SK-N-SH (cell line): ENCODE measurements at places on chromosomes 1 and 21.

GRCh38 chr1:15874471-15874870 is 27.0 kb downstream of the SPEN start:
- 0 out of 2 replicates have a peak, but pooled peaks cover 8% of the 10 kb centered on the region for H3K4me1 ChIP-seq
- no peak overlapping the region for H3K27ac ChIP-seq
- DNase-seq = no peak
- no peak overlapping the region for H3K4me3 ChIP-seq

DNA sequence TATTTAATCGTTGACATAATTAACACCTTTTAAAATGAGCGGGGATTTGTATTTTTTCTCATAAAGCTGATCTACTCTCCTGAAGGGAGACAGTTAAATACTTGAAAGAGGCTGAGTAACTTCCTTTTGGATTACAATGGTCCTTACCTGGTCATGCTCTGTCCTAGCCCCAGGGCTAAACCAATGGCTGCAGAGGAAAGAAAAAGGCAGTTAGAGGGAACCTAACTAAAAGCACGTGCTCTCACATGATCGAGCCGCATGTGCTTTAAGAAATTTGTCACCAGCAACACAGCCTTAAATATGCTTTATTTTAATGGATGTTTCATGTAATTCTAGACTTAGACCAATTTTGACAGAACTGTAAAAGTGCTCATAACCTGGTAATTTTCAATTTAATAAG is 132.7 kb downstream of the GPATCH2 start:
- H3K4me1 ChIP-seq = no peaks in the 10 kb centered on the region; the same call in 1 of the 2 replicates
- no peak overlapping the region for H3K27ac ChIP-seq
- H3K4me3 ChIP-seq = no peak overlapping the region

- no peak overlapping the region for H3K27ac ChIP-seq
- DNase-seq = peak; percentile 75
- H3K36me3 ChIP-seq = peaks cover 2% of the 10 kb centered on the region; the same call in 1 of the 2 replicates
- H3K4me1 ChIP-seq = no peaks in the 10 kb centered on the region
- peak overlapping the region; percentile 20; the same call in 1 of the 2 replicates for H3K4me3 ChIP-seq
These were observed 283.4 kb downstream of the ASTN1 start for GRCh38 chr1:176880955-176881595.

DNA sequence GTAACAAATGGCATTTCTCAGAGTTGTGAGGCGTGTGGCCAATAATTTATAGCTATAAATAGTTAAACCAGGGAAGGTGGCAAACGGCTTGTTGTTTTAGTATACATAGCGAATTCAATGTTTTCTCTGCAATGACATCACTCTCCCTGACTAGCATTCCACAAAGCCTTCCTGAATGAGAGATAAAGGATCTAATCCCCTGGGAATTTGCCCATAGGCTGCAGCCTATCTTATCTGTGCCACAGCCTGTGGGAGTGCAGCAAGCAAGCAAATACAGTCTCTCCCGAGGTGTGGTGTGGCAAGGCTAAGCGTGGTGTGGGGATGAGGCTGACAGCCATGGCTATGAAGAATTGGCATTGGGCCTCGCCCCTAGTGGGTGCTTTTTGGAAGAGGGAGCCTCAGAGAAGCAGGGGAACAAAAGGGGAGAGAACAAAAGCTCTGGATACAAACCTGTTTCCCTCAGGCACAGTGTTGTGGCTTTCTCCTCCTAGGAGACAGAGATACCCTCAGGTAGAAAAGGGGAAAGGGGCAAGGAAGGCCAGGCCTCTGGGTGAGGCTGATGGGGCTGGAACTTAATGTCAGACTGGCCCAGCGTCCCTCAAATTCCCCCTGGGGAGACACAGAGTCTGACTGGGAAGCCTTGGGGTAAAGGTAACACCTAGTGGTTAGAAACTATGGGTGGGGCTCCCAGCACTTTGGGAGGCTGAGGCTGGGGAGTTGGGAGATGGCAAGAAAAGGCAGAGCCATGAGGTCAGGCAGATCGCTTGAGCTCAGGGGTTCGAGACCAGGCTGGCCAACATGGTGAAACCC is 8.9 kb downstream of the TAGLN2 start:
- no peaks in the 10 kb centered on the region for H3K27me3 ChIP-seq
- H3K36me3 ChIP-seq = peaks cover 25% of the 10 kb centered on the region; the same call in 1 of the 2 replicates
- no peak overlapping the region for H3K4me3 ChIP-seq
- H3K4me1 ChIP-seq = peaks cover 14% of the 10 kb centered on the region; the same call in 1 of the 2 replicates
- H3K27ac ChIP-seq = no peak overlapping the region
- peak; percentile 58 for DNase-seq

DNA sequence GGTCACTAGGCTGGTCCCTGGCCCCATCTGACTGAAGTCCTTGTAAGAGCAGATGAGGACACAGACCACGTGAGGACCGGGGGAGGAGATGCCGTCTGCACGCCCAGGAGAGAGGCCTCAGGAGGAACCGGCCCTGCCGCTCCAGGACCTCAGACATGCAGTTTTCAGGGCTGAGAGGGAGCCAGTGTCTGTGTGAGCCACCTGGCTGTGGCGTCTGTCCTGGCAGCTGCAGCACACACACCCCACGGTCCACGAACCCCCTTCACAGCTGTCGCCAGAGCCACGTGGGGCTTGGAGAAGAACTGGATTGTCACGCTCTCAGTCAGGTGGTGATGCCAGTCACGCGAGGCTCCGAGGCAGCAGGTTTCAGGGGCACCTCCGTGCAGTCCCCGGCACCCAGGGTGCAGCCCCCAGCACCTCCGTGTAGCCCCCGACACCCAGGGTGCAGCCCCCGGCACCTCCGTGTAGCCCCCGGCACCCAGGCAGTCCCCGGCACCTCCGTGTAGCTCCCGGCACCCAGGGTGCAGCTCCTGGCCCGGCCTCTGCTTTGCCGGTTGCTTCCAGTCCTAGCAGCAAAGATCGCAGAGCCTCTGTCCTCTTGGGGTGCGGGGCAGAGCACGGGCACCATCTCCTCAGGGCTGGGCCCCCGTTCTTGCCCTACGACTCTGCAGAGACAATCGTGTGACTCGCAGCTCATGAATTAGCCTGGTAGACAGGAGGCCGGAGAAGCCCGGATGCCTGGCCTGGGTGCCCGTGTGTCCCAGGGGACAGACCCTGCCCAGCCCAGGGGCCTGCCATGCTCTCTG is 19.0 kb upstream of the SUMO3 start:
- no peak overlapping the region for H3K27ac ChIP-seq
- no peak for DNase-seq
- H3K4me3 ChIP-seq = no peak overlapping the region
